Hypothalamus (tissue), 51 donors: ENCODE measurements at places on chromosomes 5 and 9.

GRCh38 chr9:22279636-22280035, 167.0 kb upstream of the DMRTA1 start:
- DNase-seq, result no peak

- DNase-seq, result no peak
Measured at GRCh38 chr5:42989190-42989589, 50.9 kb downstream of the ANXA2R start.

DNA sequence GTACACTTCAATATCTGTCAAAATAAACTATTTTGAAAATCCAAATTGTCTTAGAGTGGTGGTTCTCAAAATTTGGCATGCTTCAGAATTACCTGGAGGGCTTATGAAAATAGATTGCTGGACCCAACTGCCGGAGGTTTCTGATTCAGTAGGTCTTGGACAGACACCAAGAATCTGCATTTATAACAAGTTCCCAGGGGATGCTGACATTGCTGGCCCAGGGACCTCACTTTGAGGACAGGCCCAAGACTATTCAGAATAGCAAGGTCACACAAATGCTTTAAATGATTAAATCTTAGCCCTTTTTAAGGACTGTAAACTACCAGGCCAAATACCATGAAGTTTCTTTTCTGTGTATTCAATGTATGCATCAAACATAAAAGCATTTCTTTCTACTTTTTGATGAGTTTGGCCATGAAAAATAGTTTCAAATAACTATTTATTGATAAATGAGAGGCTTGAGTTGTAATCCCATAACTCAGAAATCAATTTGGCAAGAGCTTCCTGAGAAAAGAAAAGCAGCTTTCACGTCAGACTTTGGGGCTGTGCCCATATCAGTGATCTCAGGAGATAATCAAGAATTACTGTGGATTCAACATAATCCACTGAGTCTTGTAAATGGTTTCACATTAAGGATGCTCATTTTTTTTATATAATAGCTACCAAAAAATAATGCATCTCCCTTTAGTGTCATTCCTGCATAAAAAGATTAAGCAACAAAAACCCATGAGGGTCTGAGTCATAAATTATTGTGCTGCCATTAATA, 191.4 kb downstream of the FRMD3 start:
- DNase-seq, result no peak

DNA sequence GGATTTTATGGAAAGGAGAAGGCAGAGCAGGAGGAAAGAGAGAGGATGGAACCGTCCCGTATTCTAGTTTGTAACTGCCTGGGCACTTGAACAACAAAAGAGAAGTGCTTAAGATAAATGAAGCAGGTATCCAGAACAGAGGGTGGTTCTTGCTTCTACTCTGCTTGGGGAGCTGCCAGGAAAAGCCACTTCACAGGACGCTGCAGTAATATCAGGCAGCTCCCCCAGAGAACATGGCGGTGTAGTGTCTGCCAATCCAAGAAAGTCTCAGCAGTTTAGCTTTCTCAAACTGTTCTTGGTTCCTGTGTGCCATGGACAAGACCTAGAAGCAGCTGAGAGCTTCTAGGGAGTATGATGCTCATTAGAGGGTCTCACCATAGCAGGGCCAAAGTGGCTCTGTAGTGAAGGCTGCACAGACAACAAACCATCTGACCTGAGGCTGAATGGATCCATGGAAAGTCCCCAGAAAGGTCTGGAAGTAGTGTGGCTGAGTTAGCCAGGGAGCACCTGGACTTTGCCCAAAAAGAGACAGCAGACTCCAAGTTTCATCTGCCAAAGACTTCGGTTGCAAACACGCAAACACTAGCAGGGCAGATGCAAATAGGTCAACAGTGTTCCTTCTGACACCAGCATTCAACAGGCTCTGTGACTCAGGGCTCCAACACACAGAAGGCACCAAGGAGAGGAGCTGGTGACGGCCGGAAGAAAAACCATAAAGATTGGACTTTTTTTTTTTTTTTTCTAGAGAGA, 72.2 kb upstream of the TNFSF8 start:
- no peak for DNase-seq

- no peak for DNase-seq
Measured at GRCh38 chr9:36204906-36205547, 14.3 kb downstream of the CLTA start.
